ENCODE measurements at places on chromosomes 13 and 19.

DNA sequence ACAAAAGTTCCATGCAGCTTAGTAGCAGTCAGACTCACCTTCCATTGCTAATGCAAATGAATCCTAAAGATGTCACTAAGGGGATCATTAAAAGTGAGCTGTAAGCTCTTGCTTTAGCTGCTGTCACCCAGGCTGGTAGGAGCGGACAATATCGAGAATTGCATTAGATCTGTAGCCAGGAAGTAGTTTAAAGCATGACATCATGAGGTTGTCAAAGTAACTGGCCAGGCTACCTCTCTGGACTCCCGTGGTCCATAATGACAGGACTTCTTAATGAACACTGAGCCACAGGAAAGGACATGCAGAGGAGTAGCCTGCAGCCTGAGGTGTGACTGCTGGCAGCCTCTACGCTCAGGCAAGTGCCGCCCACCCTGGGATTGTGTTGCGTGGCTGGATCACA lies 522.3 kb upstream of the NBEA start:
- no peak for DNase-seq

GRCh38 chr19:18091217-18091608 lies 4.5 kb upstream of the IL12RB1 start:
- DNase-seq, result no peak

- no peak for DNase-seq
Observed at GRCh38 chr13:74214321-74214720, 80.1 kb upstream of the KLF12 start.

DNA sequence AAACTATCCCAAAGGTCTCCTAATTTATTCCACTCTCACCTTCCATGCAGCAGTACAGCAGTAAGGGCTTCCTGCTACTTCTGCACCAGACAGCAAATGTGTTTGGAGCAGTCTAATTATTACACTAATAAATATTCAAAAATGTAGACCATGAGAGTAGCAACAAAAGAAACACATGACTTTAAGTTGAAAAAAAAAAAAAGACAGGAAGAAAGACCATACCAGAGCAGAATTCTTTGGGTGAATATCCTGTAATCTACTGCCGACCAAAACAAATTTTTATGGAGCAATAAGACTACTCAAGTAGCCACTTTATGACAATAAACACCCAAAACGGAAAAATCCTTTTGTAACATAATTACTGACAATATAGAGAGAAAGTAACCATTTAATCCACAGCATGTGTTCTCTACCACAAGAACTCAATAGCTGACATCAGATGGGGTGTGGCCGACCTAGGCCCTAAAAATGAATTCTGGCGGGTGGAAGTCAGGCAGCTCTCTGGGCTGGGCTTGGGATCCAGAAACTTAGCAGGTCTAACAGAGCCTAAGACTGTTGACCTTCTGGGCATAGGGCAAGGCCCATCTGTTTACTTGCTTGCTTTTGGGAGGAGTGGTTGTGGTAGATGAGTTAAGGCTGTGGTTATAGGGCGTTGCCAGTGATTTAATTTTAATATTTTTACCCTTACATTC lies 4.6 kb downstream of the KLF12 start:
- DNase-seq, result peak; percentile 80
